ENCODE measurements at places on chromosomes 2 and 18.

GRCh38 chr18:59229191-59229590, 9.2 kb downstream of the GRP start:
- no peak for DNase-seq

DNA sequence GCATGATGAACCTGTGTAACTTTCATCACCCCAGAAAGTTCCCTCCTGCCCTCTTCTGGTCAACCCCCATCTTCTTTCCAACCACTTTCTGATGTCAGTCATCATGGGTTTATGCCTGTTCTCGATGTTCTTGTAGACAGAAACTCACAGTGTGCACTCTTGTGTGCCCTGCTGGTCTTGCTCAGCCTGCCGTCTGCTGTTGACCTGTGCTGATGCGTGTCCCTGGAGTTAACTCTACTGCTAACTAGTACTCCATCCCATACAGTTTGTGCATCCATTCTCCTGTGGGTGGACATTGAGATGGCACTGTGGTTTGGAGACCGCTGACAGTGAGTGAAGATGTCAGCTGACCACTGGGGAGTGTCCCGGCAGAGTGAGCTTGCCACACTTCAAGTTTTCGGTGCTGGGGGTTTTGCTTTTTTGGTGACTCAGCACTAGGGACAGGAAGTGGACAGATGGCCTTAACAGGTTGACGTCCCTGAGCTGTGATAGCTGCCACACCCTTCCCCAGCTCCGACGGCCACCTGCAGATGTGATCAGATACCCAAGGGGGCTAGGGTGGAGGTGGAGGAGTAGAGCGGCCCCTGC, 14.8 kb downstream of the KLHL29 start:
- no peak for DNase-seq

DNA sequence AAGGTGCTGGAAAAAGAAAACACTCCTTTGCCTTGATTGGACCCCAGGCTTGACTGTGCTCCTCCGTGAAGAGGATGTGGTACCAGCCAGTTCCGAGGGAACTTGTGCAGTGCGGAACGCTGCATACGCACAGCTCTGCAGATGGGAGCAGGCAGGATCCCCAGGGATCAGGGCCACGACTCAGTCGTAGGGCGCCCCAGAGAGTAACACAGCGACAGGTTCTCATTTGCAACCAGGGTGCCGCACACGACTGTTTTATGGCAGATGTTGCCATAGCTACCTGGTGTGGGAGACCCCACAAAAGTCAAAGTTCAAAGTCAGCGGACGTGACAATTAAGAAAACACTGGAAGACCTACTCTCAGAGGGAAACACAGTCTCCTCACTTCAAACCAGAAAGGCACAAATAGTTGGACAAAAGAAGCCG, 779 bp downstream of the MALL start:
- DNase-seq = no peak

DNA sequence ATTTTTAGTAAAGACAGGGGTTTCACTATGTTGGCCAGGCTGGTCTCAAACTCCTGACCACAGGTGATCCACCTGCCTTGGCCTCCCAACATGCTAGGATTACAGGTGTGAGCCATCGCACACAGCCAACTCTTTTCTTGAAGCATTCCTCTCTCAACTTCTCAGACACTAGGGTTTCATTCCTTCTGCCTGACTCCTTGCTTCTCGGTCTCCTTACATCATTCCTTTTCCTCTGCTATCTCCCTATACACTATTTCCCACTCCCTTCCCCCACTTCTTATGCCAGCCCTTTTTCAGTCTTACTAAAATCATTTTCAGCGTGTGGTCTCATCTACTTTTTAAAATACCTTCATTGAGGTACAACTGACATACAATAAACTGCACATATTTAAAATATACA, 6.1 kb downstream of the SOS1 start:
- DNase-seq = no peak

GRCh38 chr2:158726911-158727592, 68.1 kb upstream of the DAPL1 start:
- no peak for DNase-seq

DNA sequence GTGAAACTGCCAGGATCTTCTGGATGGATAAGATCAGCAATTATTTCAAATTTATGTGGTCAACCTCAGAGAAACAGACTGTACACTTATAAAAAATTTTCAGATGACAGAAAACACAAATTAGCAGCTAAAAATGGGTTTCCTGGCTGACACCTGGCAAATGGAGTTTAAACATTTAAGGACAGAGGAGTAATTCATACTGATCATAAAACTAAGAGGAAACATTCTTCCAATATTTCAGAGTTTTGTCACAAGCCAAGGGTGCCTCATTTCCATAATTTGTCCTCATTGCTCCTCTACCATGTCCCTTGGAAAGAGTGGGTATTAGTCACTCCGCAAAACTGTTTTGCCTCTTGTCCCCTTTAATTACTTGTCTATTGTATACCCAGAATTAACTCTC, 70.2 kb downstream of the TMEFF2 start:
- DNase-seq = no peak

GRCh38 chr2:184875212-184875611, 276.9 kb downstream of the ZNF804A start:
- DNase-seq = no peak

GRCh38 chr2:15040429-15041084, 408.0 kb downstream of the LRATD1 start:
- no peak for DNase-seq

GRCh38 chr2:207734264-207734635, 22.8 kb downstream of the CCNYL1 start:
- DNase-seq = peak; percentile 58

GRCh38 chr18:75928706-75929105, 501.2 kb upstream of the SMIM21 start:
- DNase-seq = no peak

GRCh38 chr2:73134471-73134870, 21.7 kb upstream of the RAB11FIP5 start:
- DNase-seq = peak; percentile 51

DNA sequence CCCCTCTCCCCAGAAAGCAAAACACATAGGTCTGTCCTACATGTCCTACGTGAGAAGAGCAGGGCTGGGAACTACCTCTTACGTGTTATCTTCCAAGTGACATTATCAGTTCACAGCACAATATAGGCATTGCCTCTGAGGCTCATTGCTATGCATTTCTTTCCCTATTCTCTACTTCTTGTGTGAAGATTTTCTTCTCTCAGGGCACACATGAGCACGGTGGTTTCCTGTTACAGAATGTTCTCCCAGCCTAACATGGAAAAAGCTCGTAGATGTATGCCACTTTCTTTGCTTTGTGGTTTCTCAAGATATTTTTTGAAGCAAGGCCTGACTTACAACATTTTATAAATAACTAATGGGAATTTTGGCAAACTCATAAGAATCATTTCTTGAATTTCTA, 19.4 kb upstream of the DSC3 start:
- DNase-seq = no peak

DNA sequence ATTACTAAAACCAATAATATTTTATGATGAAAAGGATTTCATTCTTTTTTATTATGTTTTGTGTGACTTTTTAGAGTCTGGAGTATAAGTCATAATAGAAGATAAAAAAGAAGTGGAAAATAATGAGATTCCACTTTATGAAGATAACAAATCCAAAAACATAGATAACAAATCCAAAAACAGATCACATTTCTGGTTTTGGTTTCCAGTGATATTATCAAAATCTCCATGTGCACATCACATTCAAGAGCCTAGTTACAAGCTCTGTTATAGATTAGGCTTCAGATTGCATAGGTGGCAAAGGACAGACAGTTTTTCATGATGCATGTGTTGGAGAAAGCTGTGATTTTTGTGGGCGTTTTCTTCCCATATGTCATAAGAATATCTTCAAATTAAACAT, 648.2 kb downstream of the STK39 start:
- no peak for DNase-seq

DNA sequence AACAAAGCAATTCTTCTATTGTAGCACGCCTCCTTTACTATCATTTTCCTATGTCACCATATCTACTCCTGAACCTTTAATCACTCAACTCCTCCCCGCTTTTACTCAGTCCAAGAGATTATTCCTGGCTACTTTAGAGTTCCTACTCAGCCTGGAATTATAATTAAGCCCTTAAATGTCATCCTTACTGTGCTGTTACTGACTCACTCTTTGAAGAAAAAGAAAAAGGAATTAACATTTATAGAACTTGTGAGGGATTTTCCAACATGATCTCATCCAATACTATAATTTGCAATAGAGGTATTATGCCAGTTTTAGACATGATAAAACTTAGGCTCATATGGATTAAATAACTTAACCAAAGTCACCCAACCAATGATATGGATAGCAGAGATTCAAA, 61.7 kb downstream of the CCDC88A start:
- no peak for DNase-seq

DNA sequence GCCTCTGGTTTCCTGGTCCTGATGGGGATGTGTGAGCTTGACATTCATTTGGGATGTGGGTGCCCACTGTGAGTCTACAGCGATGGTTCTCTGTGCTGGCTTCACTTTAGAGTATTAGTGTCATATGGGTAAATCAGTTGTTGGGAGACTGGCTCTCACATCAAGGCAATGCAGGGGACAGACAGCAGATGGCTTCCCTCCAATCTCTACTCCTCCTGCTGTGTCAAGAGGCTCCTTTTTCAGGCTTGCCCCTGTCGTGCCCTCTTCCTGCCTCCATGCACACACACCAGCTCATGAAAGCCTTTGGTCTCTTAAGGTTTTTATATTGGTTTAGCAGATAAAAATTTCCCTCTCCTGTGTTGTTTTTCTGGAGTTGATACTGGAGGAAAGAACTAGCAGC, 315.6 kb downstream of the RDH14 start:
- DNase-seq = no peak

DNA sequence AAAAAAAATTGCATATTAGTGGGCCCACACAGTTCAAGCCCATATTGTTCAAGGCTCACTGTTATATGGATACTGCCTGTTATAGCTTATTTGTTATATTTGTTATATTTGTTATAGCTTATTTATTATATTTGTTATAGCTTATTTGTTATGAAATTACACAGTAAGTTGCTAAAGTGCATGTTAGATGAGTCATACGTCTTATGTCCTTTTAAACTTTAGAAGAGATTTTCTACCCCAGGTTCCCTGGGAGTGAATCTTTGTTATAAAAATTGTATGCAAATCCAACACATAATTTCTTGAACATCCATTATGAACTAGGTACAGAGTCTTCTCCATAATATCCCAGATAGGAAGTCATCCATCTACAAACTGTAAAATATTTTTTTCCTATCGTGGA, 22.1 kb downstream of the HTR2B start:
- no peak for DNase-seq

DNA sequence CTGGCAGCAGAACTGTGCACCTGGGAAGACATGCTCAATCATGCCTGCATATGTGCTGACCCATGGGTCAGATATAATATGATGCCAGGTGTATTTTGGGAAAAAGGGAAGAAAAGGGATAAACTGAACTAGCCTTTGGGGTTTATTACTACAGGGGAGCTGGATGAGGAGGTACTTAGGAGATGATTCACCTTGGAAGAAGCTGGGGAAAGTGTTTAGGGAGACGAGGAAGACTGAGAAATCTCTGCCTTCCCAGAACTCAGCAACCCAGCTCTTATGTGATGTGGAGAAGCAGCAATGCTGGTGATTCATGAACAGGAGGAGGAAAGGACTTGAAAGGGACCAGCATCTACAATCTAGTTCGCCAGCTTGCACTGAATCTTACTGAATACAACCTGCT, 110.2 kb downstream of the BARD1 start:
- DNase-seq = no peak

DNA sequence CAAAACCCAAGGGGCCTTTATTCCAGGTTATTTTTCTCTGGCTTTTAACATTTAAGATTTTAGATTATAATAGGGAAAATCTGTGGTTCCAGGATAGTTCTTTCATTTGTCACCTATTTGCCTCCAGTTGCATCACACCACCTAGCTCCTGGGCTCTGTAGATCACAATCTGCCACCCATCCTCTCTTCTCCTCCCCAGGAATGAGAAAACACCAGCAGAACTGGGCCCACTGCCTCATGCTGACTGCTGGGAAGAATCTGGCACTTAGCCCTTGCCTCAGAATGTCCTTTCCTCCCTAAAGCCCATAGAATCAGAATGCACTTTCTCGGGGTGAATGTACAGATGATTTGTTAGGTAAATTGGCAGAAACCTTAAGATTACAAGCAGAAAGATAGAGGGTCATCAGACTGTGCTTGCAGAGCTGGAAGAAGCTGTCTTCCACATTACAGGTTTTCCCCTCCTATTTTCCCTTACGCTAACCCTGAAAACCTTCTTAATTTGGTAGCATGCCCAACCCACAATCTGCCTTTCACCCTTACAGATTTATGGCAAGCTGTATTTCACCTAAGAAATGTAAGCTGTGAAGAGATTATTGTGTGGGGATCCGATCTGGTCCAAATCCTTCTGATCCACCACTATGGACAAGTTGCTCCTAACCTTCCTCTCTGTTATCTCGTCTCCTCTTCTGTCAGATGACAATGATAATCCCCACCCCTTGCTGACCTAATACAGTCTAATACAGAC, 72.6 kb downstream of the LRRC30 start:
- no peak for DNase-seq

DNA sequence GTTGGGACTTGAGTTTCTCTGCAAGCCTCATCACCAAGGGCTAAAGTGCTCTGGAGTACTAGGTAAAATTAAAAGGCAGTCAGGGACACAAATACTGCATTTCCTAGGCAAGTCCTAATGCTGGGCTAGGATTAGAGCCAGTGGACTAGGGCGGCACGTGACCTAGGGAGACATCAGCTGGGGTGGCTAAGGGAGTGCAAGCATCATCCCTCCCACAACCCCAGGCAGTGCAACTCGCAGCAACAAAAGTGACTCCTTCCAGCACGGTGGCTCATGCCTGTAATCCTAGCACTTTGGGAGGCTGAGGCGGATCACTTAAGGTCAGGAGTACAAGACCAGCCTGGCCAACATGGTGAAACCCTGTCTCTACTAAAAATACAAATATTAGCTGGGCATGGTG, 30.7 kb upstream of the UPP2 start:
- no peak for DNase-seq

GRCh38 chr2:183630964-183631363, 506.7 kb downstream of the NUP35 start:
- no peak for DNase-seq

DNA sequence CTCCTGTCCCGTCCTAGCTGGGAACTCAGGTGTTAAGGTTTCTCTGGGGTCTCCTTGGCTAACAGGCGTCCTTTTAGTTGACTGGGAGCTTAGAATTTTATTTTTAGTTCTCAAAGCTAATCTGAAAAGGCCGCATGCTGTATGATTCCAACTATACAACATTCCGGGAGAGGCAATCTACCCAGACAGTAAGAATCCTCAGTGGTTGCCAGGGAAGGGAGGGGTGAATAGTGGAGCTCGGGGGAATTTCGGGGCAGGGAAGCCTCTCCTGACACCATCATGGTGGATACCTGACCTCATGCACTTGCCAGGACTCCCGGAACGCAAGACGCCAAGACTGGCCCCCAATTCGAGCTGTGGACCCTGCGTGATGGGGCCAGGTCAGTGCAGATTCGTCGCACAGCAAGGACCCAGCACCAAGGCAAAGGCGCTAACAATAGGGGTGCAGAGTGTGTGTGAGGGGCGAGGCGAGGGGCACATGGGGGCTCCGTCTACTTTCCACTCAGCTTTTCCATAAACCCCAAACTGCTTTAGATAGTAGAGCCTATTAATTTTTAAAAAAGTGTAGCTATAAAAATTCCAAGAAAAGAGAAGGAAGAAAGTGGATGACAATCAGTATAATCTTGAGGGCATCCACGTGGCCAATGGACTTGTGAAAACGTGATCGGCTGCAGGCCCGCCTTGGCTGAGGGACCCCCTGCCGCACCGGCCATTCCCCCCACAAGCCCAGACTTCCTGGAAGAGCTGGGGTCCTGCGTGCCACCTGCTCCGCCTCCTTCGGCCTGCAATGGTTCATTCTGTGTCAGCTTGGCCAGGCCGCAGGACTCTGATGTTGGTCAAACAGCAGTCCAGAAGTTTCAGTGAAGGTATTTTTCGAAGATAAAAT, 17.3 kb downstream of the PDCD1 start:
- DNase-seq = no peak

Measured in RKO (cell line).